Activated CD4-positive, alpha-beta T cell treated with anti-CD3 and anti-CD28 coated beads for 24 hours (primary cell): ENCODE measurements at places on chromosomes 3 and 15.

DNA sequence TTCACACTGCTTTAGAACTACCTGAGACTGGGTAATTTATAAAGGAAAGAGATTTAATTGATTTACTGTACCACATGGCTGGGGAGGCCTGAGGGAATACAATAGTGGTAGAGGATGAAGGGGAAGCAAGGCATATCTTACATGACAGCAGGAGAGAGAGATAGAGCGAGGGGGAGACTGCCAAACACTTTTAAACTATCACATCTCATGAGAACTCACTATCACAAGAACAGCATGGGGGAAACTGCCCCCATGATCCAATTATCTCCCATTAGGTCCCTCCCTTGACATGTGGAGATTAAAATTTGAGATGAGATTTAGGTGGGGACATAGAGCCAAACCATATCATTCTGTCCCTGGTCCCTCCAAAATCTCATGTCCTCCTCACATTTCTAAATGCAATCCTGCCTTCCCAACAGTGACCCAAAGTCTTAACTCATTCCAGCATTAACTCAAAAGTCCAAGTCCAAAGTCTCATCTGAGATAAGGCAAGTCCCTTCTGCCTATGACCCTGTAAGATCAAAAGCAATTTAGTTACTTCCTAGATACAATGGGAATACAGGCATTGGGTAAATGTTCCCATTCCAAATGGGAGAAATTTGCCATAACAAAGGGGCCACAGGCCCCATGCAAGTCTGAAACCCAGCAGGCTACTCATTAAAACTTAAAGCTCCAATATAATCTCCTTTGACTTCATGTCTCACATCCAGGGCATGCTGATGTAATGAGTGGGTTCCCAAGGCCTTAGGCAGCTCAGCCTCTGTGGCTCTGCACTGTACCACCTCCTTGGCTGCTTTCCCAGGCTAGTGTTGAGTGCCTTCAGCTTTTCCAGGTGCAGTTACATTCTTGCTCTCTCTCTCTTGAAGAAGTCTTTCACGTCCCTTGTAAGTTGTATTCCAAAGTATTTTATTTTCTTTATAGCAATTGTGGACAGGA lies 481.7 kb upstream of the TGFBR2 start:
- no peak for DNase-seq

DNA sequence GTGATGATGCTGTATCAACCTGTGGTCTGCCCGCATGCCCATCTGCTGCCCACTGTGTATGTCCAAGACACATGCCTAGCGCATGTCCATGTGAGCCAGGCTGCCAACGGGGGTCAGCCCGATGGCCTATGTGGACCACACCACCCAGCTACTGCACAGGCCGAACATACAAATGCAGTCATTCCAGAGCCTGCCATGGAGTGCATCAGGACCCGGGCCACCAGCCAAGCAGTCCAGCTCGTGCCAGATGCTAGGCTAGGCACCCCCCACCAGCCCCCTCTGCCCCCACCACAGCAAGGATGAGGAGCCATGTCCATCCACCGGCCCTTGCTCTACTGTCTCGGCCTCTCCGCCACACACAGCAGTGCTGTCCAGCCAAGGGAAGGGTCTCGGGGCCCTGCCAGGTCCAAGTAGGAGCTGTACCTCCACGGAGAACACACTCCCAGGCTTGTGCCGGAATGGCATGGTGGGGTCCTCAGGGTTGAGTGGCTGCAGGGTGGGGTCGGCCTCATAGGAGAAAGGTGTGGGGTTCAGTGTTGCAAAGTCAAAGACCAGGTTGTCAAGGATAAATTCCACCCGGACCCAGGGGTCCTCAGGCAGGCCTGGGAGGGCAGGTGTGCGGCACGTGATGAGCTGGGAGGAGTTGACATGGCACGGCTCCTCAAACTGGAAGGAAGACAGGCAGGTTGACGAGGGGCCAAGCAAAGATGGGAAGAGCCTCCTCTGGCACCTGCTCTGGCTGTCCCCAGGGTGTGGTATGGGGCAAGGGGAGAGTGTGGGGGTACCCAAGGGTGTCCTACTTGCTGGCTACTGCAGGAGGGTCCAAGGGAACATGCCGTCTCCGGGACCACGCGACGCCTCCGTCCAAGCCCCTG lies 15.3 kb downstream of the PLXNB1 start:
- no peak for DNase-seq

- no peak for DNase-seq
Observed at GRCh38 chr3:150830094-150830681, 67.2 kb upstream of the SIAH2 start.

GRCh38 chr15:25883463-25884259 lies 20.5 kb upstream of the ATP10A start:
- DNase-seq: no peak

DNA sequence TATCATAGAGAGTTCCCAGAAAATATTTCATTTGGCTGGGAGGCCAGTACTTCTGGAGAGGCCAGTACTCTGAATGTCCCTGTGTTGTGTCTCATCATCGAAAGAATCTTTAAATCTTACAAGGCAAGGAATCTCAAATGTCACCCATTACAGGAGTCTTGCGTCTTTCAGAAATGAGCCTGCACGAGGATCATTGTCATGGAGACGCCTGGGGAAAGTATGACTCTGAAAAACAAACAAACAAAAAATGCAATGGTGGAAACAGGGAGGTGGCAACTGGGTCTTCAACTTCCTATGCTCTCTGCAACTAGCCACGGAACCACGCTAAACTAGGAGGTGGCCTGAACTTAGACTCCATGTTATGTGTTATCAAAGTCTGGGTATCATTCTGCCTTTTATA lies 804.6 kb downstream of the EPHA3 start:
- DNase-seq: no peak

DNA sequence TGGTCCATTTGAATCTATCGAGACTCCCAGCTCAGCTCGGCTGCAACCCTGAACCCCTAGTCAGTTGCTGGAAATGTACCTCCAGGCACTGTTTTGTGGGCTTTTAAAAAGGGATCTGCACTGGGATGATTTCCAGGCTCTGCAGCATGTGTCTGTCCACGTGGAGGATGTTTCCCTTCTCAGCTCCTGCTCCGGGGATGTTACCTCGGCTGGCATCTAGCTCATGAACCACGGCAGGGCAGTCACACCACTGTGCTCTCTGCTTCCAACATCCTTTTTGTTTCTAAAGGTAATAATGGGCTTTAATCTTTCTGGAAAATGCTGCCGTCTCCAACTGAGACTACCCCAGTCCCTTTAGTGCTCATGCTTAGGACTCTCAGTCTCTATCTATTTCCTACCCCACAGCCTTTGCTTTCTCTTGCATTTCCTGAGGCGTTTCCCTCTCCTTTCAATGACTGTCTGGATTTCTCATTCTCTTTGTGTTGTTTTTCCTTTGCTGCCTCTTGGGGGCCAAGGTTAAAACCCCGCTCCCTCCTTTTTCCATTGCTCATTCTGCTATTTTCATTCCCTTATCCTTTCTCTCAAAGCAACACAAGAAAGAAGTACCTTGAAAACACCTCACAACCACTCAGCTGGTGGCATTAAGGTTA lies 42.9 kb upstream of the AKAP13 start:
- DNase-seq: no peak

DNA sequence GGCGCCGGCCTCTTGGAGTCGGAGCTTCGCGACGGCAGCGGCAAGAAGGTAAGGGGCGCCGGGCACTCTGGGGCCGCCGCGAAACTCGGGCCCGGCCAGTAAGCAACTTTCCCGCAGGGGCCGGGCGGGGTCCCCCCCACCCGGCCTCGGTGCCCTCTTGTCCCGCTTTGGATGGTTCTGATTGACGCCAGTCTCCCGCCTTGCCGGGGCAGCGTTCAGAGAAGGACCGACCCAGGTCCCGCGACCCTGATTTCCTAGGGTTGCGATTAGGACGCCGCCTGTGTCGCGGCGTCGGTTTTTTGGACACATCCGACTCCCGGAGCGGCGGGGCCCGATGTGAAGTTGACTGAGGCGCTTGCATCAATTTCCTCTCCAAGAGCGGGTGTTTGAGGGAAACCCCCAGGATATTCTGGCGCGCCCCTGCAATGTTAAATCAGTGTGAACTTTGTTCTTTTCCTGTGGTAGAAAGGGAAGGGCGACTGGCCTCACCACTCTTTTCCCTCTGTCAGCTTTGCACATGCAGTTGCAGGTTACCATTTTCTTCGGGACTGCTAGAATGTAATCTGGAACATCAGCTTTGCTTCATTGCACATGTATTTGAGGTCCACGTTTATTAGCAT lies 755 bp downstream of the PDE8A start:
- DNase-seq: peak; percentile 35

GRCh38 chr15:31727612-31728011 lies 302.7 kb upstream of the CHRNA7 start:
- DNase-seq: no peak

DNA sequence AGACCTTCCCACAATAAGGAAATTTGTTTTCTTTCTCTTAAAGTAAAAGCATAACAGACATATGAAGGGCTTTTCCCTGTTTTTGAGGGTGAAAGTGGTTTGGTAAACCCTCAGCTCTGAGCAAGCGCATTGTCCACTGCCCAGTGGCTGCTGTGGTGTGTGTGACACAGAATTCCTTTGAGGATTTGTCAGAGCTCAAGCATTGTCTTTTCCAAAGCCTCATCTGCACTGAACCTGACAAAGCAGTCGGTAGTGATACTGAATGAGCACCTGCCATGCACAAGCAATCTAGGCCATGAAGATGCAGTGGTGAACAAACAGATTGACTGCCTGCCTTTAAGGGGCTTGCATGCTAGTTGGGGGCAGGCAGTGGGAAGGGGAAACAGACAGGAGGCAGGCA lies 128.3 kb downstream of the PLCL2 start:
- DNase-seq: no peak

DNA sequence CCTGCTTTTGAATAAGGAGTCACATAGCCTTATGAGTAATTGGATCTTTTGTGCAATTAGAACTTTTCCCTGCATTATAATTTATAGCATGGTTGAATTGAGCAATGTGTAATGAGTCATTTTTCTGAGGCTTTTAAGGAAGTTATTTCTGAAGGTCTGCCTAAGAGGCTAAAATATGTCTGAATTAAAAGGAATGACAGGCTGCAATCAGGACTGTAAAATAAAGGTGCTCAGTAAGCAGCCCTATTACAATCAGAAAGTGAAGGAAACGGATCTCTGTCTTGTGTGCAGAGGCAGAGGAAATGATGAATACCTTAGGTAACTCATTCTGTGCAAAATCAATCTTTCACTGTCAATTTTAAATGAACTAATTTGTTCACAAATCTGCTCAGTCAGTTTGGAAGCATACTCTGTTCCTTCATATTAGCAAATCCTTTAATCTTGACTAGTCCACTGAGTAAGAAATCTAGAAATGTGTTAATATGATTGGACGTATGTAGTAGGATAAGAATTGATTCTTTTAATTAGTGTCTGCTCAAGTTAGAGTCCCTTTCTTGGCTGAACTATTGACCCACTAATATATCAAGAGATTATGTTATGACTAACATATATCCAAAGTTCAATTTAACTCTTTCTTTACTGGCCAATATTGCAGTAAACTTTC lies 290.1 kb downstream of the ZIC1 start:
- no peak for DNase-seq

- DNase-seq: no peak
Observed at GRCh38 chr3:58055314-58055713, 47.1 kb downstream of the FLNB start.

- DNase-seq: no peak
Observed at GRCh38 chr3:23330568-23330967, 127.4 kb downstream of the UBE2E2 start.

DNA sequence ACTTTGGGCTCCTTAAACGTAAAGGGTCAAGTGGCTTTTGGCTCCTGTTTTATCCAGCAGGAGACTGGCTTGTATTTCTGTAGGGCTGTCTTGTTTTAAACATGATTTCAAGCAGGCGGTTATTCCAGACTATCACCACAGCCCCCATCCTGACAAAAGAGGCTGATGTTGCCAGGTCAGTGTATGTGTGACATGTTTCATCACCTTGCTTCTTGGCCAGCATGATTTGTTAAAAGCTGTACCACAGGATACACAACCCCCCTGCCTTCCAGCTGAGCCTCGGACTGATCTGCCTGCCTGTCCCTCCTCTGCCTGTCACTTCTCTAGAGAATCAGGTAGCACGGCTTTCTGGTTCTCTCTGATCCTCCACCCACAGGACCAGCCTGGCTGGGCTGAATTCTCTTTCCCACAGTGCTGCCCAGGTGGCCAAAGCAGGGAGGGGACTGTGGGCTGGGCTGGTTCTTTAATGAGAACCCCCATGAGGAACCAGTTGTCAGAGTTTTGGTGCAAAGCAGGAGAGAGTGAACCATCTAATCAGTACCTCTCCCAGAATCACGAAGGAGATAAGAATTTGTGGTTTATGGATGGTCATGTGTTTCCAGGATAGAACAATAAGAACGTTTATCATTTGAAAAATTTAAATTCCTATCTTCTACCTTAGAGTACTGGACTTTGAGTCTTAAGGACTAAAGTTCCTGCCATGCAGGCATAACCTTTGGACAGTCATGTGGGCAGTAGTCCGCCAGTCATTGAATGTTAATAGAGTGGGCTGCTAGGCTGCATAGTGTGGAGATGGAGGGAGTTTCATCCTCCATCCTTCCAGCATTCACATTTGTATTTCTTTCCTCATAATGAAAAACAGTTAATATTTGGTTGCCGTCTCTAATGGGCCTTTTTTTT lies 8.8 kb downstream of the ABHD6 start:
- no peak for DNase-seq

- no peak for DNase-seq
Observed at GRCh38 chr3:25171897-25172296, 256.2 kb upstream of the RARB start.

- DNase-seq: no peak
Observed at GRCh38 chr3:128273109-128273840, 120.0 kb downstream of the EEFSEC start.

DNA sequence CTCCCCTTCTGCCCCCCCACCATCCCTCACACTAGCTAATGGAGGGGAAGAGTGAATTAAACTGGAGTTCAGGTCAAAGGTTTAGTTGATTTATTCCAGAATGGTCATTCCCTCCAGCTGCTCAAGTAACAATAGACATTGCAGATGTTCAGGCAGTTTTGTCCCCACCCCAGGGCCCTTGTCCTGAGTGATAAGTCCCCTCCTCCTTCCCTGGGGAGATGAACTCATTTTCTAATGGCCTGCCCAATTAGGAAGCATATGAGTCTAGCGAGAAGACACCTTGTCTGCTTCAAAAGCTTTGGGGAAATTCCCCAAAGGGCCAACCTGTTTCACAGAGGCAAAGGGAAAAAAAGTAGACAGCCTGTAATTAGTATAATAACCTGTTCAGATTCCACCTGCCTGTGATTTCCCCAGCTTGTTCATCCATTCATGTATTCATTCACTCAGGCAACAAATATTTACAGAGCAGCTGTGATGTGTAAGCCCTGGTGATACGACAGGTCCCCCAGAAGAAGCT lies 165.3 kb downstream of the SHQ1 start:
- DNase-seq: no peak

DNA sequence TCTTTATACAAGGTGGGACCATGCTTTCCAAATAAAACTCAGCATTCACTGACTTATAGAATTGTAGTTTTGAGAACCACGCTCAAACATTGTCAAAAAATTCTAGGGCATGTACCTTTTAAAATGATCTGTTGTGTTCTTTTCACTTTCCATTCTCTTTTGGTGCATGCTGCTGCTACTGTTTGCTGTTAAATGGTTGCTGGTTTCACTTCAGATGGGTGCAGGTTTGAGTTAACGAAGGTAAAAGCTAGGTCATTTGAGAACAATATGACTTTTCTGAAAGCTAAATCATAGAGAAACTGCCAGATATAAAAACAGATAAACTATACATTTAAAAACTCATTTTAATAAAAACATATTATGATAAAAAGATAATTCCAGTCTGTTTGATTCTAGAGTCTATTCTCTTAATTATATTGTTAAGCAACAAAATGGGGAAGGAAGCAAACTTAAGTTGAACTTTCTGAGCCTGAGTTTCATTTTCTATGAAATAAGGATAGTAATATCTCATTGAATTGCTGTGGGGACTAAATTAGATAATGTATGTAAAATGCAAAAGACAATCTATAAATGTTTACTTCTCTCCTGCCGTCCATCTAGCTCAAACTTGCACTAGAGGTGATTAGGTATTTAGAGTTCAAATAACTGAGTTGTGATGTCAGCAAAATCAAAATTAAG lies 82.4 kb downstream of the OXSM start:
- DNase-seq: no peak
